ENCODE measurements at places on chromosomes 4 and X. TPM values are rescaled to one million over a fixed set of nuclear protein-coding genes. Genes with fewer than 3 reads are reported as not detected.

Gene JADE1
- 28.9 TPM for total RNA-seq

Gene SMS
- 35.7 TPM for total RNA-seq

Gene GABRG1
- total RNA-seq, result 0.31 TPM

Gene TRO
- total RNA-seq, result 31.2 TPM
